Calu3 (cell line): ENCODE measurements at places on chromosomes 11 and 22.

- DNase-seq, result no peak
Measured at GRCh38 chr11:117998664-117999353, 12.6 kb downstream of the IL10RA start.

DNA sequence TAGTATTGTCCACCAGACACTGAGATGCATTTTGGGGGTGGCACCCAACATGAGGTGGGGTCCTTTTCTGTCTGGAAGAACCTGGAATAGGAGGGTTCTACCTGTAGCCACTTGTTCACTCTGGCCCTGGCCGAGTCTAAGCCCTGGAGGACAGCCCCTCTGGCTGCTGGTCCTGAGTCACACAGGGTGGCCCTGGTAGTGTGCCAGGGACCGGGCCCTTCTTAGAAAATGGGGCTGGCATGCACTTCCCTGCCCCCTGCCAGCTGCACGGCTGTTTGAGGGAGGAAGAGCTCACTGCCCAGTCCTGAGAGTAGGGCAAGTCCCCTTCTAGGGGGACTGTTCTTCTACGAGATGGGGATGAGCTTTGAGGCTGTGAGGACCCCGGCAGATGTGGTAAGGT, 2.2 kb downstream of the PLCB3 start:
- DNase-seq, result no peak

DNA sequence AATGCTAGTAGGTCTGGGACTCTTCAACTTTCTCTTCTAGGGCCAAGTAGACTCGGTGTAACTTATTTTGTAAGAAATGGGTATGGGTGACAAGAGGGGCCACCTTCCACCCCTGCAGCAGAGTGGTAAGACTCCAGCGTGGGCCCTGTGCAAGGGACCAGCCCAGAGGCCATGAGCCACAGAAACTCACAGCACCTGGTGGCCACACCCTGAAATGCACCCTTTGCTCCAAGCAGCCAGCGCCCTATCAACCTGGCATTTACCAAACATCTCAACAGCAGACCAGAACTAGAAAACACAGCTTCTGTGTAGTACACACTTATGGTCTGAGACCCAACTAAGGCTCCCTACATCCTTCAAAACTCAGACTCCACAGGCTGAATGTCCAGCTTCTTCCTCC, 5.7 kb downstream of the CDCA5 start:
- peak; percentile 77 for DNase-seq

- DNase-seq, result no peak
Measured at GRCh38 chr22:23115825-23116494, 25.8 kb downstream of the RSPH14 start.

DNA sequence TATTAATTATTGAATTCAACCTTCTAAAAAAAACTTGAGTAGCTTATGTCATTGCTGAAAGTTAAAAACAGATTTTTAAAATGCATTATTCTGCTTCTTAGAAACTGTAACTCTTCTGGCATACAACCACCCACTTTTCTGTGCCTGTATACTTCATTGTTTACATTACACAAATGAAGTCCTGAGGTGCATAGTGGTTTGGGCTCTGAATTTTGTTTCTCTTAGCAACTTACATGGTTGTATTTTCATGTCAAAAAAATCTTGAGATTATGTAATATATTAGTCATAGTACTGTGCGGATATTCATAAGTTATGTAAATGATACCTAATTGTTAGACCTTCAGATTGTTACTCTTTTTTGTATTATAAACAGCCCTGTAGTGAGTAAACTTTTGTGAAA, 12.2 kb downstream of the SC5D start:
- no peak for DNase-seq

DNA sequence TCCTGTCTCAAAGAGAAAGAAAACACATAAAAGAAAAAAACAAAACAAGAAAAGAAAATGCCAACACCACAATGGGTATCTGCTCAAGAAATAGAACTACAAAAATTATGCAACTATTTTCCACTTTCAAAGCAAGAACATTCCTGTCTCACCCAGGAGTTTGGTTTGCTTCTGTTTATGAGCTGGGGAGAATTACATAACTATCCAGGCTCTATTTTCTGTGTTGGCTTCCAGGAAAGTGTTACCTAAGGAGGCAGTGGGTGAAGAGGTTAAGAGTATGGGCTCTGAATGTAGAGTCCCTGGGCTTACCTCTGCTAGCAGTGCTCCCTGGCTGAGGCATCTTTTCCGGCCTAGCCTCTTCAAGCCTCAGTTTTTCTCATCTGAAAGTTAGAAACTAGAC, 426.7 kb downstream of the MIAT start:
- no peak for DNase-seq

GRCh38 chr11:30586251-30587144, at the start of gene MPPED2:
TSS of gene MPPED2 (minus strand) at chr11:30586353. CDS start at chr11:30580373, 5,980 bp downstream.
- peak; percentile 2 for DNase-seq

- DNase-seq, result peak; percentile 49
Measured at GRCh38 chr11:100719809-100720221, 32.7 kb downstream of the ARHGAP42 start.

DNA sequence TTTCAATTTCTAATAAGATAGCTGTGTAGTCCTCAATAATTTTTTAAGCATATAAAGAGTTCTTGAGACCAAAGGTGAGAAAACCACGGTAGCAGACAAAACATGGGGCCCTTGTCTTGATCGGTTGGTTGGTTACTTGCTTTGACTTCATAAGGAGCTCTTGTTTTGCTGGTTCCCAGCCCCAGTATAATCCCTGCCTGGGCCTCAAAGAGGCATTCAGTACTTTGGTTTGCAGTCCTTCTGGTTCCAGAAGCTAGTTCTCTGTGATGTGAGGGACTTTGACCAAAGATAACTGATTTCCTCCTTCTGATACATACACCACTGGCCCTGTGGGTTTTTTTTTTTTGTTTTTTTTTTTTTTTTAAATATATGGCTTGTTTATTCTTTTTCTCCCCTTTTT, 17.1 kb downstream of the MARK2 start:
- no peak for DNase-seq

DNA sequence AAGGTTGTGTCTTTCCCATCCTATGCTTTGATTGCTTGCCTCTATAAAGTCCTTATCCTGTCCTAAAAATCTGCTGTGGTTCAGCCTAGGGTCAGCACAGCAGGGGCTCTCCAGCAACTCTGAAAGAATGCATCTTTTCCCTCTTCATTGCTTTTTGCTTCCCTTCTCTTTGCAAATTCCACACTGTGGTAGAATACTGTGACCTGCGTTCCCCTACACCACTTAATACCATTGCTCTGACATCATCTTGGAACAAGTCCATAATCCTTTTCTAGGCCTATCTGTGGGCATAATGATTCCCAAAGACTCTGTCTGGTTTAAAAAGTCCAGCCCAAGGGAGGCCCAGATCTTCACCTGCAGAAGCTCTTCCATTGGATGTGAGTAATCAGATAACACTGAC, 177.7 kb downstream of the NAV2 start:
- no peak for DNase-seq

GRCh38 chr11:86802601-86803051, 2.3 kb downstream of the PRSS23 start:
- DNase-seq, result peak; percentile 25

GRCh38 chr11:119380827-119381180, 686 bp downstream of the USP2 start:
- DNase-seq, result no peak

GRCh38 chr22:42880815-42881214, 23.7 kb upstream of the ARFGAP3 start:
- DNase-seq, result no peak

- DNase-seq, result no peak
Measured at GRCh38 chr11:12544986-12545775, 129.0 kb upstream of the TEAD1 start.

GRCh38 chr11:44065841-44066731, at the start of gene ACCS:
TSS of gene ACCS (plus strand) at chr11:44066270. CDS start at chr11:44067628, 1,358 bp downstream.
- peak; percentile 93 for DNase-seq

DNA sequence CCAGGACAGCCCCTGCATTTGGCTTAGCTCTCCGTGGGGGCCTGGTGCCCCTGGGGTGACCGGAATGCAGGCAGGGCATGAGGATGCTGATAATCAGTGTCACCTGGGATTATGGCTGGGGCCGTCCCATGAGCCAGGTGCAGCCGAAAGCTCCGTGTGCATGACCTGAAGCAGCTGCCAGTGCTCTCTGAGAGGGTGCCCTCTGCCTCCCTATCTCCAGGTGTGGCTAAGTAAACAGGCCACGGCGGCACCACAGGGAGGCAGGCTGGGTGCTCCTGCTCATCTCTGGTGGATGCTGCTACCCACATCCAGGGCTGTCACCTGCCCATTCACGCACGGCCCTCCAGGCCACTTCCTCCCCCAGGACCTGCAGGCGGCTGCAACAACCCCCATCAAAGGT, 29.8 kb downstream of the DUSP8 start:
- DNase-seq, result no peak

DNA sequence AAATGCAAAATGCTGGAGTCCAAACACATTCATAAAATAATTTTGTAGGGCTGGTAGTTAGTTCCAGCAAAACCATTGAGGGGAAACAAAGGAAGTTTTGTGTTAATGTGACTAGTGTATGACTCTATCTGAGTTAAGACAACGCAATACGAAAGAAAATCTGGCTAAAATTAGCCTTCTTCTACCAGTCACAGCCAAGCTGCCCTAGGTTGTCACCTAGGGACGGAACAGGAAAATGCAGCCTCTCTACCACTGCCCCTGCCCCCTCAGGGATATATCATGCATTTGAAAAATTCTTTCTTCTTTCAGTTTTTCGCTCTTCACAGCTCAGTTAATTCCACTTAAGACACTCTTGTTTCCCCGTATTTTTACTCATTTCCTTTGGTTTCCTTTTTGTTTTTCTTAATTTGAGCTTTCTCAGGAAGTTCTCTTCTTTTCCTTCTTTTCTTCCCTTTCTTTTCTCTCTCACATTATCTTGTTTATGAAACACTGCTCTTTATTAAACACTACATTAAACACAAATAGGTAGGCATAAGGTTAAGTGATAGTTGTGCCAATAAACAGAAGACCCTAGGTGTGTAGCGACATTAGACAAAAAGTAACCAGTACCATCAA, 30.6 kb downstream of the KIRREL3 start:
- peak; percentile 47 for DNase-seq

- DNase-seq, result no peak
Measured at GRCh38 chr11:105740164-105740903, 130.5 kb downstream of the GRIA4 start.

- DNase-seq, result no peak
Measured at GRCh38 chr11:27470826-27471588, 1.6 kb downstream of the LGR4 start.

- no peak for DNase-seq
Measured at GRCh38 chr11:35541621-35542375, 16.4 kb upstream of the PAMR1 start.

GRCh38 chr11:11477695-11478420, 124.8 kb upstream of the CSNK2A3 start:
- DNase-seq, result no peak

GRCh38 chr11:33869481-33870422, 22.1 kb downstream of the LMO2 start:
- DNase-seq, result peak; percentile 15

DNA sequence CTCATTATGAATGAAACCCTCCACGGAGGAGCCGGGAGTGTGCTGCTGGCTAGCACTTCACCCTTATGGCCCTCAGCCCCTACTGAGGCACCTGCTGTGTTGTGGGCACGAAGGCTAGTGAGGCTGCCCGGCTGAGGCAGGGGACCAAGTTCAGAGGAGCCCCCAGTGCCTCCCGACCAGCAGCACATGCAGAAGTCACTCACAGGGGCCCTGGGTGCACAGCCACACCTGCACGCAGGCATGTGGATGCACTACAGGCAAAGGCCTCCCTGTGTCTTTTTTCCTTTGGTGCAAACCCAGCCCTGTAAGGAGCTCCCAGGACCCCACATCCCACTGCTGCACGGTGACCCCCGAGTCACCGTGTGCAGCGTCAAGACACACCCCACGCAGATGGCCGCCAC, 261.5 kb downstream of the BRD1 start:
- no peak for DNase-seq

GRCh38 chr11:96643173-96643572, 253.4 kb downstream of the JRKL start:
- no peak for DNase-seq
